ENCODE measurements at places on chromosomes 3 and 15.

DNA sequence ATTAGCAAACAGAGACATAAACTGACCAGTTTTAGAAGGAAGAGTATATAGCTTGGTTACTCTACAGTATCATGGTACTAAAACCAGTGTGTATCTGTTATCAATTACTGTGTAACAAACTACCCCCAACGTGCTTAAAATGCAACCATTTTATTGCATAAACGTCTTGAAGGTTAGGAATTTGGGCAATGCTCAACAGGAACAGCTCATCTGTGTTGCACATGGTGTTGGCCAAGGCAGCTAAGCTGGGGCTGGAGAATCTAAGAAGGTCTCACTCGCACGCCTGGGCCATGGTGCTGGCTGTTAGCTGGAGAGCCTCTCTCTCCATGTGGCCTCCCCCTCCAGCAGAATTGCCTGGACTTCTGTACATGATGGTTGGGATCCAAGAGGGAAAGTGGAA lies 81.2 kb upstream of the THBS1 start:
- peak; percentile 73 for DNase-seq

DNA sequence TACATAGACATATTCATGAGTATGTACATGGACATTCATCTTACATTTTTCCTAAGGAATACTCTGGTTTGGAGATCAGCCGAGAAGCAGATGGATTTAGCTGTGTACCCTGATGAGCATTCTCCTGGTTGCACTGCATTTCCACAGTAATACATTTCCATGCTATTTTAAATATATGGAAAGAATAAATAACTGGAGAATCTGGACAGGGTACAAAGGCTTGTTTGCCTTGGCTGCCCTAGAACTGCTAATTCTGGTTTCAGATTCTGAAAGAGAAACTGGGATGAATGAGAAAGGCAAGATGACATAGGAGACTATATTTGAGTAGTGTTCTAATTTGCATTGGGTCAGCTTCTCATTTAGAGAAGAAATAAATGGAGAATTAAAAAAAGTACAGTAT lies 190.8 kb upstream of the FAM3D start:
- no peak for DNase-seq

DNA sequence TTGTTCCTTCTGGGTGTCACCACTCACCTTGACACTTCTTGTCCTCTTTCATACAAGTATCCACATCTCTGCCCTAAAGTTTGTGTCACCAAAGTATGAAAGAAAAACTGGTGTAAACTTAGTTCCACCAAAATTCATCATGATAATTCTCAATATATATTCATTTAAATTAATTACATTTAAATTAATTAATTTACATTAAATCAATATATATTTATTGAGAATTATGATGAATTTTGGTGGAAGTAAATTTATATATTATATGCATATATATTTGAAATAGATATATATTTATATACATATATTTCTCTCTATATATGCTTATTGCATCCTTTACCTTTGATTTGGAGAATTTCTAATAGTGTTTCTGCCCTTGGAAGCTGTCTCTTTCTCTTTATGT lies 828.3 kb downstream of the PDCD6IP start:
- no peak for DNase-seq

- DNase-seq: no peak
Measured at GRCh38 chr15:23402140-23402539, 44.9 kb downstream of the GOLGA6L2 start.

DNA sequence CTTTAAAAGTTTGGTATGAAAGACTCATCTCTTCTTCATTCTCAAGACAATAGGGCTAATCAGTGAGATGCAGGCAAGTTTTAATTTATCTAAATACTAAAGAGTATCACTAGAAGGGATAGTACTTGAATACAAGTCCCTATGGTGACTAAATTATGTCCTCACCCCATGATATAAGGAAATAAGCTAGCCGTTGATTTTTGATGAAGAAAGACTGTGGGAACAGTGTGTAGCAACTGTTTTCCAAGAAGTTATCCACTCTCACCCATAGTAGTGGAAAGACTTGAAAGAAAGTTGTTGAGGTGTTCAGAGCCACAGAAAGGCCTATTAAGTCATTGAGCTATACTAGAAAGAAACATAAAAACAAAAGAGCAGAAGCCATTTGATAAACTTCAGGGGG lies 36.7 kb downstream of the PIK3CA start:
- no peak for DNase-seq

GRCh38 chr3:196842567-196843434 lies 24.9 kb upstream of the SENP5 start:
- no peak for DNase-seq

GRCh38 chr15:38531509-38531908 lies 33.1 kb downstream of the RASGRP1 start:
- DNase-seq: no peak

DNA sequence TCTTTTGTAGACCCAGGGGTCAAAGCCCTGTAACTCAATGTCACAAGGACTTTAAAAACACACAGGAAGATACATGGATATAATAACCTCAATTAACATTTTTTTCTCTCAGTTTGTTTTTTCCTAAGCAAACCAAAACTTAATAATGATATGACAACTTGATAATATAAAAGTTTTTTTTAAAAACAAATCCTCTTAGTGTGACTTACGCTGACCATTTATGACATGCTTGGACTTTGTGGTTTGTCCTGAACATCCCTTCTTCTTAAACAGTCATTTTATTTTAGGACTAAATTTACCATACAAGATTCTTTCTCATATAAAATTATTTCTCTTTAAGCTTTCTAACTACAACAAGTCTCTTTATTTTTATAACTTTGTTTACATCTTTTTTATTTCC lies 25.4 kb upstream of the FAM3D start:
- DNase-seq: no peak

- DNase-seq: no peak
Measured at GRCh38 chr15:49301562-49301961, 121.5 kb upstream of the FGF7 start.

- no peak for DNase-seq
Measured at GRCh38 chr3:140501061-140501769, 176.6 kb upstream of the TRIM42 start.

- DNase-seq: no peak
Measured at GRCh38 chr3:24565656-24566055, 71.0 kb upstream of the THRB start.

DNA sequence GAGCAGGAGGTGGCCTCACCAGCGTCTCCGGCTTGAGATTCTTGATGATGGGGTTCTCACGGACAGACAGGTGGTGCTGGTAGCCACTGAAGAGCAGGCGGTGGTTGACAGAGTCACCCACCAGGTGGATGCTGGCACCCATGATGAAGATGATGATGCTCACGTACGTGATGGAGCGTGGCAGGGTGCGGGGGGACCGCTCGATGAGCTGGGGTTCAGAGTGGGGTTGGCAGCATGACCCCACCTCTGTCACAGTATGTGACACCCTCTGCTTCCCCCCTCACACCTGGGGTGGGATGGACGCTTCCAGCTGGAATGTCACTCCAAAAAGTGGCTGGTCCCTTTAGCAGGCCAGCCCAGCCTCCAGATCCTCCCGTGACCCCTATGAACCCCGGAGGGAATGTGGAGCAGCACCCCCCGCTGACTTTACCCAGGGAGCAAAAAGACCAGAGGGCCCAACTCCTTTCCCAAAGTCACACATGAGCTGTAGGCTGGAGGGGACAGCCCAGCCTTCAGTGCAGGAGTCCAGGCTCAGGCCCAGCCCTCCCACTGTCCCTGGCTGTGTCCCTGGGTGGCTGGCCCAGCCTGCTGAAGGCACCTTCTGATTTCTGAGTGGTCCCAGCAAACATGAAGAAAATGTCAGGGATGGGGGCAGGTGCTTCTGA lies 6.7 kb upstream of the CALML4 start:
- DNase-seq: no peak

DNA sequence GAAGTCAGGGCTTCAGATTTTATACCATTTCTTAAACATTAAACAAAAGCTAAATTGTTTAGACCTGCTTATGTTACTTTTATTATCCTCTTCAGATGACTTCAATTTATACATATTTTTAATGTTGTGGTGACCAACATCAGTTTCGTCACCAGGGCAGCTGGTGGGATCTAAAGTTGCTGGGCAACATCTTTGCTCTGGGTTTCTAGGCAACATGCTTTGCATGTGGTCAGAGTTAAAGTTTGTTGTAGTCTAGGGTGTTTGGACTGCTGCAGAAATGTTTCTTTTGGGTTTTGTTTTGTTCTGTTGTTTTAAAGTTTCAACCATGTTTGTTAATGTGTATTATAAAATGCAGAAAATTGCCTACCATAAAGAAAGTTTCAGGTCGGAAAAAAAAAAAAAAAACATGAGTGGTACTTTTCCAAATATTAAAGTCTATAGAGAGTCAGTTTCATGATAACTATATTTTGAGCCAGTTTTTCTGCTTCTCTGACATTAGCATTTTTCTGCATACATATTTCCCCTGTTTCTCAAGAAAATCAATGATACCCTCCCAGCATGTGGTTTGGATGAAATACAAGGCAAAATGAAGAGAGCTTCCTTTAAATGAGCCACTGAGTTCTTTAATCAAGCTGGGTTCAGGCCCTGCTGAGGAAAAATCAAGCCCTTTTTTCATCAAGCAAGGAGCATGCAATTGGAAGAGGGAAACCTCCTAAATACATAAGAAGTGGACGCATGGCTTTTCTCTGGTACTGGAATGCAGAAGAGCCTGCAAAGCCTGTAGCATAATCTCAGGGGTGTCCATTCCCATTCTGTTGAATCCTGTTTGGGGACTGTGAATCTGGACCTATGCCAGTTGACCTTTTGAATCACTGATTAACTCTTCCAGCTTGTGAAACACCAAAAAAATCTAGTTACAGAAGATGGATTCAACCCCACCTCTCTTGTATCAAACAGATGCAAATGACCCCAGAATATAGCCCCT lies 35.0 kb upstream of the VGLL3 start:
- no peak for DNase-seq

DNA sequence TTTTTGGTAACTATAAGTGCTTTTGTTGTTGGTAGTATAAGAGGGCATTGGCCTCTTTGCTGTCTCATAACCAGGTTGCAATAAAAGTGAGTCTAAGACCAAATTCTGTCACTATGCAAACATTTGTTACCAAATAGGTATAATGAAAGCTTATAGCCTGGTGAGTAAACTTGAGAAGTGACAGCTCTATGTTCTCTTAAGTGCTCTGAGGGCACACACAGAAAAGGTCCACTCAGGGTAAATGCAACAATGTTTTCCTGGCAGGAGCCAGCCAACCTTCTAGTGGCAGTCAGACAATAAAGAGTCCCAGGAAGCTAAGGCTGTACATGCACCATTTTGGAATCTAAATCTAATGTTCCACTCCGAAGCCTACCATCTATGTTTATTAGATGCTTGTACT lies 262.1 kb upstream of the TGFBR2 start:
- no peak for DNase-seq

DNA sequence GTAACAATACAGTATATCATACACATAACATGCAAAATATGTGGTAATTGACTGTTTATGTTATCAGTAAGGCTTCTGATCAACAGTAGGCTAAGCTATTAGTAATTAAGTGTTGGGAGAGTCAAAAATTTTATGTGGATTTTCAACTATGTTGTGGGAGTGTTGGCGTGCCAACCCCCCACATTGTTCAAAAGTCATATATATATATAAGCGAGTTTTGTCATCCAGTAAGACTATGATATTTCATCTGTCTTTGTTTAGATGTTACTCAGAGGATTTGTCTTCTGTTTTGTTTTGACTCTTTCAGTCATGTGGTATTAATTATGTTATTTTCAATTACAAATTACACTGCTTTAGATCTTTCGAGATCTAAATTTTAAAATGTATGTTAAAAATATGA lies 51.0 kb upstream of the RAP2B start:
- peak; percentile 40 for DNase-seq

GRCh38 chr3:185852635-185853034 lies 27.8 kb upstream of the IGF2BP2 start:
- DNase-seq: no peak

DNA sequence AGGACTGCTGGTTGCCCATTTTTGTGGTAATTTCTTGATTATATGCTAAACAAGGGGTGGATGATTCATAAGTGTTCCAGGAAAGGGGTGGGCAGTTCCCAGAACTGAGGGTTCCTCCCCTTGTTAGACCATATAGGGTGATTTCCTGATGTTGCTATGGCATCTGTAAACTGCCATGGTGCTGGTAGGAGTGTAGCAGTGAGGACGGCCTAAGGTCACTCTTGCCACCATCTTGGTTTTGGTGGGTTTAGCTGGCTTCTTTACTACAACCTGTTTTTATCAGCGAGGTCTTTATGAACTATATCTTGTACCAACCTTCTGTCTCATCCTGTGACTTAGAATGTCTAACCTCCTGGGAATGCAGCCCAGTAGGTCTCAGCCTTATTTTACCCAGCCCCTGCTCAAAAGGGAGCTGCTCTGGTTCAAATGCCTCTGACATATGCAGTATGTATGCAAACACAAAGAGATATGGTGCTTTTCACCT lies 46.2 kb downstream of the C3orf38 start:
- DNase-seq: no peak

GRCh38 chr15:58503139-58504027 lies 71.6 kb downstream of the LIPC start:
- no peak for DNase-seq

DNA sequence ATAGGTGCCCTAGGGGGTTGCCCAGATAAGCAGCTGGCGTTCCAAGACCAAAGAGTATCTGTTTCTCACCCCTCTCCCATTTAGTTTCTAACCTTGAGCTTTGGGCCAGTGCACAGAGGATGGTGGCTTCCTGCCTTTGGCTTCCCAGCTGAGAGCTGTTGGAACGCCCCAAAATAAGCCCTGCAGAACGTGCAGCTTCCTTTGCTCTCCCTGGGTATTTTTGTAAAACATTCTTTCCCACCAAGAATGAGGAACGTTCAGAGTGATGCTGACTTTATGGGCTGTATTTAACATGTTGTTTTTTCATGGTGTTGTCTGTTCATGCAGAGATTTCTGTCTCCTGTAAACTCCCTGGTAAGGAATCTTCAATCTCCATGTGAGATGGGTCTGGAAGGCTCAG lies 63.8 kb downstream of the LPP start:
- no peak for DNase-seq

- no peak for DNase-seq
Measured at GRCh38 chr3:128824132-128824850, 55.1 kb upstream of the ACAD9 start.

GRCh38 chr15:74792227-74793016 lies 10.5 kb downstream of the CSK start:
- DNase-seq: no peak

GRCh38 chr3:90025019-90025418 lies 917.6 kb downstream of the EPHA3 start:
- no peak for DNase-seq

GRCh38 chr15:38698254-38698653 lies 133.6 kb upstream of the RASGRP1 start:
- DNase-seq: no peak

GRCh38 chr3:140521751-140522445 lies 156.0 kb upstream of the TRIM42 start:
- no peak for DNase-seq

DNA sequence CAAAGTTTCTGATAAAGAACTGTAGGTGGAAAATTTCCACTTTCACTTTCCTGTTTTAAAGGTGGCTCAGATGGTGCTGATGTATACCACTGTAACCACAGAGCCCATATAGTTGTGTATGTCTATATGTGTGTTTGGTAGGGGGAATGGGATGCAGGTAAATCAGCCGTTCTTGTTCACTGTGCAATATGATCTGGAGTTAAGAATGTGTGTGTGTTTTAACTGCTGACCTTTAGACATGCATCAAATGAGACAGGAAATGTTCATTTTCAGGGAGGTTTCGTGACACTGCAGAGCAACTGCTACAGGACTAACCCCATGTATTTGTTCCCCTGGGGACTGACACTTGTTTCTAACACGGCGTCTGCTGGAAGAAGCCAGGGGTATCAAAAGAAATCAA lies 180.5 kb downstream of the TAFA4 start:
- no peak for DNase-seq
